ENCODE measurements at places on chromosomes 1 and 21.

GRCh38 chr1:82401116-82401515 lies 600.4 kb downstream of the ADGRL2 start:
- DNase-seq = no peak

- DNase-seq = no peak
Observed at GRCh38 chr1:96971849-96972602, 250.4 kb downstream of the PTBP2 start.

DNA sequence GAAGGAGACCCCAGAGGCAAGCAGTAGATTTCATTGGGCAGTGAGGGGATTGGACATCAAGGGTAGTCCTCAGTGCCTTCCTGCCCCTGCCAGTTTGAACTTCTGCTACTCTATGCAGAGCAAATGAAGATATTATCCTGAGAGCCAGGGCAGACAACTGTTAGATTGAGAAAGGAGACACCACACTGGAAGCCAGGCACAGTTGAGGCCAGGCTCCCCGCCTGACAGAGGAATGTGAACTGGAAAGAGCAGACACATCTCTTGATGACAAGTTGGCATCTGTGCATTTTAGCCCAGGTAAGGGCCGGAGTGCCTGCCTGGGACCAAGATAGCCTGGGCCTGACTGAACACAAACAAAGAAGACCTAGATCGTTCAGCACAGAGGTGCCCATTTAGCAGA lies 16.0 kb downstream of the SH3BGR start:
- no peak for DNase-seq

- no peak for DNase-seq
Observed at GRCh38 chr1:95371666-95372282, 137.8 kb downstream of the RWDD3 start.

DNA sequence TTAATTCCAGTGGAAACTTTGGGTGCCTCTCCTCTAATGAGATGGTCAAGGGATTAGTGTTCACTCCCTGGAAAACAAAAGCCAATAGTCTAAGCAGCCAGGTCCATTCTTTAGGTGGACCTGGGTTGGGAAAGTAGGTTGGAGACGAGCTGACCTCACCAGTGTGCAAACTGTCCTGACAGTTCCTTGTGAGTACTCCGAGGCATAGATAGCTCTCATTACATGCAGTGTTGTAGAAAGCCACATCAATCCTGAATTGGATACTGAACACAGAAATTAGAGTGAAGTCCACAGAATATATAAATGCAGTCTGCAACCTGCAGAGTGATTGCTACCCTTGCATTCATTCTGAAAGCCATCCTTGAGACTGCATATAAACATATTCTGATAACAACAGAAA lies 675.1 kb upstream of the CXADR start:
- no peak for DNase-seq

DNA sequence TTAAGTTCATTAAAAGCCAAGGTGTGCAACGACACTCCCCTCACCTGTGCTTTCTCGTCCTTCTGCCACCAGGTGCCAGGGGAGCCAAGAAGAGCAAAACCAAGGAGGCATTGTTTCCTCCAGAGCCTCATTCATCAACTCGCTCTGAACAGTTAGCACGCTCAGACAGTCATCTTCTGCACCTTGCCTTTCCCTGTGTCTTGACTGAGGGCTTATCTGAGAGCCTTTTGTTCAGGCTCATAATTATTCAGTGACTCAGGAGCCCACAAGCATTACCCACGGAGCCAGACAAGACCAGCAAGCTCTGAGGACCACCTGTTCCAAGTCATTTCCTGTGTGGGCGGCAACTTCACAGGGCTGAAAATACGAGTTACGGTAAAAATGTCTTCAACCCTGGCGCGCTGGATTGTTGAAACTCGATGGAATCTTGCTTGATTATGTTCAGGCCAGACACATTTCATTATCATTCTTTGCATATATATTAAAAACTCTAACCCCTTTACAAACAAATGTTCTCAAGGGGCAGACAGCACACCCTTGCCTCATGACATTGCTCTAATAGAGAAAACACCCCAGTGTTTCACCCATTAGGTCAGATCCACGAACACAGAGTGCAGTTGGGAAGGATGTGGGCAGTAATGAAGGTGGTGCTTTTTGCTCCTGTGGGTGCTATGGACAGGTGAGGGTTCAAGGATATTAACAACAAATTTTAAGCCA lies 89.7 kb upstream of the RUNX1 start:
- DNase-seq = peak; percentile 76

GRCh38 chr1:15610167-15610566 lies 7.1 kb upstream of the DDI2 start:
- no peak for DNase-seq

DNA sequence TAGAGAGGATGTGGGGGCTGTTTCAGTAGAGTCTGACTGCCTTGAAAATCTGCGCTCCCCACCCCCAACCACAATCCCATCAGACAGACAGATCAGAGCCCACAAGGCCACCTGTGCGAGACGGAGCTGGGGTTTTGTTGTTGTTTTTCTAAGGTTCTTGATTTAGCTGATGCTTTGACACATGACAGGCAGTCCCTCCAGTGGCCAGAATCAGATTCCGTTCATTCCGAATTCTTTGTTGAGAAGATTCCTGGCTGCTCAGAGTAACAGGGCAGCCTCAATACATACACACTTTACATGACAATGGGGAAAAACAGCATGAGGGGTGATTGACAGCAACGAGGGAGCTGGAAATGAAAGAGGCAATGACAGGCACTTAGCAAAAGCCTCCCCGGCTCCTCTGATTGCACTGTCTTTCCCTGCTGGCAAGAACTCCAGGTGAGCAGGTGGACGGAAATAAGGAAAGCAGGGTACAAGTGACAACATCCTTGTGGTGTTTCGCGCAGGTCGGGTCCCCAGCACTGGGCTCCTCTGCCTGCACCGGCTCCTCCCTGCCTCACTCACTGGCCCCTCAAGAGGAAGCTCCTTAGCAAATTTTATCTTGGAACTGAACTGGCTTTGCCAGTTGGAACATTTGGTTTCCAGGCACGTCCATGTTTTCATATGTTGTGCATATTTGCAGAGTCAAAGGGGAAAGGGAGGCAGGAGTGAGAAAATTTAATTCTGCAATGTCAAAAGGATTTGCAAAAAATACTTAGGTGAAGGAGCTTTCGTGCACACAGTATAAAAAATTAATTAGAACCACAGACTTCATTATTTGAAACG lies 148.7 kb downstream of the PGBD5 start:
- DNase-seq = no peak

GRCh38 chr21:29074007-29074376 lies 544 bp upstream of the CCT8 start:
- DNase-seq = no peak

DNA sequence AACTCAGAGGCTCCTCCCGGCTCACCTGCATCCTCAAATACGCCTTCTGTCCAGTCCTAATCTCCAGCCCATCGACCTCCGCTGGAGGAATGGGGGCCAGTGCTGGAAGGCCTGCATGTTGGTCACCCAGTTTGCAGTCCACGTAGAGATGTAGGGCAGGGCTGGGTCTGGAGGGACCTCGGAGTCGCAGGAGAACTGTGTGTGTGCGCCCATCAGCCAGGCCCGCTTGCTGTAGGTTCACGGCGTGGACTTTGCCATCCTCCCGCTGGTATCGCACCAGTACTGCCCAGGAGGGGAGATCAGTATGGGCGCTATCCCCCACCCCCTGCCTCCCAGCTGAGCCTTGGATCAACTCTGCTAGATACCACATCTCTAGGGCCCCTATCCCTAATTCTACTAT lies 2.7 kb downstream of the THBS3 start:
- no peak for DNase-seq

GRCh38 chr21:44917446-44918106 lies 3.1 kb downstream of the ITGB2 start:
- no peak for DNase-seq

DNA sequence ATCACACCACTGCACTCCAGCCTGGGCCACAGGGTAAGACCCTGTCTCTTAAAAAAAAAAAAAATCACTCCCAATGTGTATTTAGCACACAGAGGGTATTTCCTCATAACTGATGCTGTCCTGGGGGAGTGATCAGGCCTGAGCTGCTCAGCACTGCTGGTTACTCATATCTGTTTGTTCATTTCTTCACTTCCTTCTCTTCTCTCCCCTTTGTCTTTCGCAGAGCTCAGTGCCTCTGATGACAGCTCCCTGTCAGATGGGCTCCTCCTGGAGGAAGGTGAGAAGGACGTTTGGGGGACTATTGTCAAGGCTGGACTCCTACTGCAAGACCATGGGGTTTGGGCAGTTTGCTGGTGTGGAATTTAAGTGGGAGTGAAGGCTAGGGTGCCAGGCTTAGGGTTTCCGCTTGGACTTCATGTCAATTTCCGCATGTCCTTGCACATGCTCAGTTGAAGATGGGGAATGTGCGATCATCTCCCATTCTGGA lies 13.0 kb downstream of the INAVA start:
- no peak for DNase-seq

- no peak for DNase-seq
Observed at GRCh38 chr1:75503221-75503974, 107.5 kb downstream of the SLC44A5 start.

DNA sequence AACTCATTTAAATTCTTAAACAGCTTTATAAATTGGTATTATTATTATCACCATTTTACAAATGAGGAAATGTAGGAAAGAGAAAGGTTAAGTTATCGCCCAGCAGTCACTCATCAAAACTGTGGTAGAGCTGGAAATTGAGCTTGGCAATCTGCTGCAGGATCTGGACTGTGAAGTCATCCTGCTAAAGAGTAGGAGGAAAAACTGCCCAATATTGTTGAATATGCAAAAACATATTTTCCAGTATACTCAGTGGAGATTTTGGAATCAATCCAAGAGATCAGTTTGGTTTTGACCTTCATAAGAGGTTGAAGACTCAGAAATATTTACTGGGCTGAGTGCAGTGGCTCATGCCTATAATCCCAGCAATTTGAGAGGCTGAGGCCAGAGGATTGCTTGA lies 16.9 kb upstream of the RC3H1 start:
- DNase-seq = no peak

- no peak for DNase-seq
Observed at GRCh38 chr1:208254862-208255261, 10.7 kb upstream of the PLXNA2 start.

GRCh38 chr1:8752921-8753713 lies 64.3 kb downstream of the RERE start:
- no peak for DNase-seq

GRCh38 chr1:147379889-147380288 lies 137.4 kb downstream of the CHD1L start:
- no peak for DNase-seq

DNA sequence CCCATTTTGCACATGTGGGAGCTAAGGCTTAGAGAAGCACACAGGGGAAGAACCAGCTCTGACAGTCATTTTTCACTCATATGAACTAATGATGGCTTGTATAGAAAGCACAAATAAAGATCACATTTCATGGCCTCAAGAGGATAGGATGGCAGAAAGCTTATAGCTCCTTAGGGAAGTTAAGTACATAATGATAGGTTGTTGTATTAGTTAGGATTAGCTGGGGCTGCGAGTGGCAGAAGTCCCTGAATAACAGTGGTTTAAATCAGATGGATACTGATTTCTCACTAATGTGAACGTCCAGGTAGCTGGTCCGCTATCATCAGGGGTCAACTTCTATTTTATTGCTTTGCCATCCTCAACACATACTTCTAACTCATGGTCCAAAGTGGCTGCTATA lies 284.0 kb downstream of the RPS6KC1 start:
- no peak for DNase-seq

DNA sequence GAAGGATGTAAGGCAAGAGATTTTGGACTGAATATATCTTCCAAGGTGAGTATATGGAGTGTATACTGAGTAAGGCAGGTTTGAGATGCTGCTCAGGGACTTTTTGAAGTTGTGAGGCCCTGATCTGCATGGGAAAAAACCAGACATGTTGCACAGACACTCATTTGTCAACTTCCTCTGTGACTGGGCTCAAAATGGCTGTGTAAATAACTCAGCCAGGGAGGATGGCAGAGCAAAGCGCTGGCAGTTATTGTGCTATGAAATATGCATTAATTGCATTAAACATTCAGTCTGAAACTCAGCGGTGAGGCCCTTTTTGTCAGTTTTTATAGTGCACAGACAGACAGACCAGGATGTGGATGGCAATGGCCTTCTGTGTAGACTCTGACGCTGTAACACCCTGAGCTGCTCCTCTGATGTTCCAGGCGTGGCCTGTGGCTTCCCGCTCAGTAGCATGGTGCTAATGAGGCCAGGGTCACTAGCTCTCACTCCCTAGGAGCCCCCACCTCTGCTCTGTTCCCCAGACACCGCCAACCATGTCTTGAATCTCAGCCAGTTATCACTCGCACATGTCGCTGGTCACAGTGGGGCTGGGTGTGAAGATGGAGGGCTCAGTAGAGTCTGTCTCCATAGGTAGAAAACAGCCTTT lies 307.0 kb upstream of the PROX1 start:
- no peak for DNase-seq

DNA sequence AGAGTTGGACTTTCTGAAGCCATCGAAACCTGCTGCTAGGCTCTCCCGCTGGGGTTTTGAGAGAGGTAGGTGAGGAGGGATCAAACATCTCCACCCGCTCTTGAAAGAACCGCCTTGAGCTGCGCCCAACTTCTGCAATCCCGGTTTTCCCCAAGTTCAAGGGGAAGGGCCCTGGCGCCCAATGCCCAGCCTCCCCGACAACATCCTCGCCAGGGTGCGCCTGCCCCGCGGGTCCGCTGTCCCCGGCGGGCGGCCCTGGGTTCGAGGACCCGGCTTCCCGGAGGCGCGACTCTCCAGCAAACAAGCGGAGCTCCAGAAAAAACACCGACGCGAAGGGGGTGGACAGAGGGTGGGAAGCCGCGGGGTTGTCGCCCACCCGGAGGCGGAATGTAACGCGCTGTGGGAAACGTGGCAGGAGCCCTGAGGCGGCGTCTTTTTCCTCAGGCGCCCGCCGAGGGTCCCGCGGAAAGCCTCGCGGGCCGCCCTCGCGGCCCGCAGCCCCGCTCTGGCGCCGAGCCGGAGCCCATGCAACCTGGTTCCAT lies 607 bp downstream of the BTG3 start:
- DNase-seq = no peak

- DNase-seq = no peak
Observed at GRCh38 chr1:153587314-153587713, 21.7 kb upstream of the S100A2 start.

DNA sequence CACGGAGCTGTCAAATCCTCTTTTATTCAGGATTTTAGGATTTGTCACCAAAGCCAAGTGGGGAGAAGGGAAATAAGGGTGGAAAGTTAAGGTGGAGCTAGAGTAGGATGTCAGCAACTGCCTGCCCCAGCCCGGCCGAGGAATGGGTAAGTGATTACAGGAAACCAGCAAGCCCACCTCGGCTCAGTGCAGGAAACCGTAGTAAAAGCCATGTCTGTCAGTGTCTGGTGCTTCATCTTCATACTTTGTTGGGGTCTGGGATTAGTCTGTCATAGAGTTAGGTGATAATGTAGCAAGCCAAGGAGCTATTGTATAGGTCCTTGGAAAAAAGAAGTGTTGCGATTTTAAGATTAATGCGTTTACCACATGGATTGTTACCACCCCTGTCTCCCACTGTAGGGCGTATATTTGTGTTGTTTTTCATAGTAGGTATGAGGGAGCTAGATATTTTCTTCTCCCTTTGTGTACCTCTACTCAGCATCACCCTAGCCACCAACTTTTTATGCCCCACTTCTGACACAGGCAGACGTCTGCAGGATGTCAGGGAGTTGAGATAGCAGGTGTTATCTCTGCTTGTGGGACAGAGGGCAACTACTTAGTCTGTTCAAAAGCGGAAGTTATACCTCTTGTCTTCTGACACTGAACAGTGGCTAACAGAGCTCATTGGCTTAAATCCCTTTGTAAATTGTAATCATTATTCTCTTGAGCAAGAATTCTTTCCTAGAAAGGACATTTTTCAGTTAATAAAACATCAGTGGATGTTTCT lies 253.7 kb downstream of the HHAT start:
- no peak for DNase-seq

GRCh38 chr1:51157395-51157794 lies 55.4 kb downstream of the C1orf185 start:
- DNase-seq = no peak

GRCh38 chr1:234395297-234395696 lies 22.0 kb downstream of the COA6 start:
- DNase-seq = no peak
